ENCODE measurements at places on chromosomes 7 and 10.

GRCh38 chr7:14734839-14735321 lies 167.7 kb downstream of the DGKB start:
- DNase-seq = no peak

GRCh38 chr7:40850017-40850416 lies 715.2 kb downstream of the SUGCT start:
- no peak for DNase-seq

- DNase-seq = no peak
Measured at GRCh38 chr10:77940627-77941026, 14.1 kb upstream of the DLG5 start.

GRCh38 chr10:96585736-96586418 lies 935 bp downstream of the TM9SF3 start:
- no peak for DNase-seq

DNA sequence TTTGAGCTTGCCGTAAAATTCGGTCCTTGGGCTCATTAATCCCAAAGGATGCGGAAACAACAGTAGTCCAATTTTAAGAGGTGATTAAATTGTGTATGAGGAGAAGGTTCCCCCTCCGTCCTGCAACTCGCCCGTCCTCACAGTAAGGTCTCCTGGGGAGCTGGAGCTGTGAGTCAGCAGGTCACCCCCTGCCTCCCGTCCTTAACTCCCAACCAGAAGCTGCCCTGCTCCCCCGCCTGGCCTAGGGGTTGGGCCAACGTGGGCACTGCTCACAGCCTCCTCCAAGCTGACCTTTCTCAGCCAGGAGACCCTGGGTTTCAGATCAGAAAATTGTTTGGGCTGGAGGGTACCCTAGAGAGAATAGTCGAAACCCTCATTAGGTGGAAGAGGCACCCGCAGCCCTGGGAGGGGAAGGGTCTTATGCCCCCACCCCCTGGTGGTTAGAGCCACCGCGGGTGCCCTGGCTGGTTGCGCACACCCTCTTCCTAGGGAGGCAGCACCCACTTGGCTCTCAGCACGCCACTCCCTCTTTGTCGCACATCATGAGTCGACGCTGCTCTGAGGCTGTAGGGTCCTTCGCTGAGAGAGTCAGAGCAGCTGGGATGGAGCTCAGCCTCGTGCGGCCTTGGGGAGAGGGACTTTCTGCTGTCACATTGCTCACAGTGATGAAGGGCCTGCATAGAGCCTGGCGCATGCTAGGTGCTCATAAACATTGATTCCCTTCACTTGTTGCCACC lies 131.2 kb downstream of the TACC2 start:
- DNase-seq = no peak

DNA sequence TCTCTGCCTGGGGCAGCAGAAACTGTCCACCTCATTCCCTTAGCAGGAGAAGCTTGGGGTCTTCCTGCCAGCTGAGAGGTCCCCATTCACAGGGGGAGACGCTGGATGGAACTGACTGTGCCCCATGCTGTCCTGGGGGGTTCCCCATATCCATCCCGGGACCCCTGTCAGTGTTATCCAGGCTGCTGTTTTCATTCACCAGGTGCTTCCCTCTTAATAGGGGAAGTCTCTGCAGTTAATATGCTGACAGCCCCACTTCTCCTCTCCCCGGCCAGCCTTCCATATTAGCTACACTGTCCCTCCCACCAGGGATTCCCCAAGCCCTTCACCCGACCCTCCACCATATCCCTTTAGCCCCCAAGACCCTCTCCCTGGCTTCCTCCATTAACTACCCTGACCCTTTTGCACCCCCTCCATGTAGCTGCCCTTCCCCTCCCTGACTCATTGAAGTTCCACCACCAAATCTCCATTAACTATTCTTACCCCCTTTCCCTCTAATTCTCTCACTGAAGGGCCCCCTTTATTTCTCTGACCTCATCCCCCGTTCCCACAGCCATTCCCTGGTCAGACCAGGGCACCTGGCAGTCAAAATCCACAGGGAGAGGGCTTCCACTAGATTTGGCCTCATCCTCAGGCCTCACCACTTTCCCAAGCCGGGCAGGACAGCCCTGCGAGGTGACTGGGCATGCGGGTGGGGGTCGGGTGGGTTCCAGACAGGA lies 92.0 kb upstream of the PAX2 start:
- DNase-seq = no peak

DNA sequence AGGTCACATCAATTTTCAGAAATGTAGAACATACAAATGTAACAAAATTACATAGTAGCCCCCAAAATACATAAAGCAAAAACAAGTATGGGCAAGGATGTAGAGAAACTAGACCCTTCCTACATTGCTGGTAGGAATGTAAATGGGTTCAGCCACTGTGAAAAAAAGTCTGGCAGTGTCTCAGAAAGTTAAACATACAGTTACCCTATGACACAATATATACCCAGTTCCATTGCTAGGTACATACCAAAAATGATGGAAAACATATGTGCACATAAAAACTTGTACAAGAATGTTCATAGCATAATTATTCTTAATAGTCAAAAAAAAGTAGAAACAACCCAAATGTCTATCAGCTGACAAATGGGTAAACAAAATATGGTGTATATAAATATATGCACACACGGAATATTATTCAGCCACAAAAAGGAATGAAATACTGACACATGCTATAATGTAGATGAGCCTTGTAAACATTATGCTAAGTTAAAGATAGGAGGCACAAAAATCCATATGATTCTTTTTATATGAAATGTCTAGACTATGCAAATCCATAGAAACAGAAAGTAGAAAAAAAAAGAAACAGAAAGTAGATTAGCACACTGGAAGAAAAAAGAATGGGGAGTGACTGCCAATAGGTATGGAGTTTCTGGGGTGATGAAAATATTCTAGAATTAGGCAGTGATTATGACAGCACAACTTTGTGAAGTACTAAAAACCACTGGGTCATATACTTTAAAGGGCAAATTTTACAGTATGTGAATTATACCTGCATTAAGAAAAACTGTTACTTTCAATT lies 13.5 kb downstream of the HERPUD2 start:
- DNase-seq = no peak

DNA sequence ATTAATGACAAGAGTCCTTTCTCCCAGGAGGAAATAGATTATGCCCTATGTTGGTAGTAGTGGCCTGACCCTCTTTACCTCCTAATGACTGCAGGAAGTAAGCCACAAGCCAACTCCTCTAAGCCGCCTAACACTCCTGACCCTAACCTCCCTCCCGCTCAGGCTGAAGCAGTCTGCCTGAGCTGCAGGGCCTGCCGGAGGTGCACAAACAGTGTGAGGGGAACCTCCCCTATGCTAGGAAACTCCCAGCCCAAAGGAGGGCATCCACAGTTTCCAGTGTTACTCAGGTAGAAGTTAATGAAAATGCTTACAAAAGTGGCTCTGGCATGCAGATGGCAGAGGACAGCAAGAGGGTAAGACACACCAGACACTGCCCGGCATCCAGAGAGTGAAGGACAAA lies 294.4 kb upstream of the GALNT17 start:
- no peak for DNase-seq

- DNase-seq = no peak
Measured at GRCh38 chr10:103510791-103511752, 17.6 kb downstream of the NEURL1 start.

DNA sequence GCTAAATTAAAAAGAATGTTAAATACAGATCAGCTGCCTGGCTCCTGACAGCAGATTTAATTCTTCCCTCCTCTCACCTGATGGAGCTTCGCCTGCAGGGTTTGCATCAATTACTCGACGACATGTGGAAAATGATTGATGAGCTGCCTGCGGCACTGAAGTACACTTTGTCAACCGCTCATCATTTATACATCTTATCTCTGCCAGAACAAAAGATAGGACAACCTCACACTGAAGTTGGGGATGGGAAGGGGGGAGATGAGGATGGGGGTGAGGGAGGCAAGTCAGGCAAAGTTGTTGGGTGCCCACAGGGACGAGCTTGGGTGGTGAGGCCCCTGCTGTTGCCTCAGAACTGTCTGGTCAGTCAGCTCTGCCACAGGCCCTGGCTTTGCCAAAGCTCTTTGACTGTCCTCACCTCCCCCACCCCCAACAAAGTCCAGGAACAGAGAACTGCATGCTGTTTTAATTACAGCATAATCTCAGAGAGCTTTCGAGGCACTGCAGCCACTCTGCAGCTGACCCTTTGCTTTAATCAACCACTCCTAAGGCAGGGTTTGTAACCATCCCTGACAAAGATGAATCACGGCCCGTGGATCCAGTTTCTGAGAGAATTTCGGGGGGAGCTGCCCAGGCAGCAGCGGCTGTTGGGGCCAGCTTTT lies 702.3 kb downstream of the LRMDA start:
- no peak for DNase-seq

DNA sequence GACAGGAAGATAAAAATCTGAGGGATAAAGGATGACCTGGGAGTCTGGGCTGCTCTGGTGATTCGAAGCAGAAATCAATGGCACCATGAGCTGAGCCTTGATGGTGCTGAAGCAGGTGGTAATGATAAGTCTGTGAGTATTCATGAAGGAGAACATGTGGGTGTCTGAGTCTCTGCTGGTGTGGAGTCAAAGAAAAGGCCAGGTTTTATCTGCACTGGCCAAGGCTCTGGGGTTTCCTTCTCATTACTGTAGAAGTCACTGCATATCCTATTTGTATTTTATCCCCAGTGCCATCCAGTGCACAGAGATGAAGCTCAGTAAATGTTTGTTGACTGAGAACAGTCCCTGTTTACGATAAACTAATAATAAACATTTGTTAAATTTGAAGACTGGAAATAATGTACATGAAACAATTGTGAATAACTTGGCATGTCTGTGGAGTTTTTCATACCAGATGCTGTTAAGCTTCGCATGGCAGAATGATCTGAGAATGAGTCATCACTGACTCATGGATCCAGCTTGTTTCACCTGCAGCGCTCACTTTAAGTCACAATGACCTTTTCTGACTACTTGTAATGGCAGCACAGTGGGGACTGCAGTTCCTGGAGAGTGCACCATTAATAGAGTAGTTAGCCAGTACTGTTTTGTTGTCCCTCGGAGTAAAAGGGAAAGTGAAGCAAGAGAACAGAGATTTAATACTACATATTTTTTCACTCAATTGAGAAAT lies 538.5 kb downstream of the HTR7 start:
- peak; percentile 44 for DNase-seq

GRCh38 chr7:135253851-135254771 lies 20.5 kb downstream of the STRA8 start:
- DNase-seq = peak; percentile 42

DNA sequence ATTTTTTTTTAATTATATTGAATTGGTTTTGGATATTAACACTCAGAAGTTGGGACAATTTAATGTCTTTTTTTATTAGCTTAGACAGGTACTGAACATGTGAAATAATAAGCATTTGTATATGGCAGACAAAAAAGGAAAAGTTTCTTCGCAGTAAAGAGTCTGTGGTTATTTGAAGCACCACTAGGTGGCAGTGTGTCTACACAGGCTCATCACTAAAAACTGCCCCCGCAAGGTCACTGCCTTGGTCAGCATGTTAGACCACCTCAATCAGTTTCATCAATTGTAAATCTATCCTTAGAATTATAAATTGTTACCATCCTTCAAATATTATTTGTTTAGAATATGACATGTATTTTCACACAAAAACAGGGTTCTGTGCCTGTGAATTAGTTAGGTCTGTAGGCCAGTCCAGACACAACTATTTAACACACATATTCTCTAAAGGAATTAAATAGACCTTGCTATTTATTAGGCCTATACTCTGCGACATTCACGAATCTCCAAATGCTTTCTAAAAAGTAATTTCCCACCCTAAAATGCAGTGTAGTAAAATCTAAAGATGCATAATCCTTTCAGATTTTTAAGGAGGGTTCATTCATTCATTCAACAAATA lies 17.0 kb downstream of the PNLIPRP3 start:
- peak; percentile 5 for DNase-seq

DNA sequence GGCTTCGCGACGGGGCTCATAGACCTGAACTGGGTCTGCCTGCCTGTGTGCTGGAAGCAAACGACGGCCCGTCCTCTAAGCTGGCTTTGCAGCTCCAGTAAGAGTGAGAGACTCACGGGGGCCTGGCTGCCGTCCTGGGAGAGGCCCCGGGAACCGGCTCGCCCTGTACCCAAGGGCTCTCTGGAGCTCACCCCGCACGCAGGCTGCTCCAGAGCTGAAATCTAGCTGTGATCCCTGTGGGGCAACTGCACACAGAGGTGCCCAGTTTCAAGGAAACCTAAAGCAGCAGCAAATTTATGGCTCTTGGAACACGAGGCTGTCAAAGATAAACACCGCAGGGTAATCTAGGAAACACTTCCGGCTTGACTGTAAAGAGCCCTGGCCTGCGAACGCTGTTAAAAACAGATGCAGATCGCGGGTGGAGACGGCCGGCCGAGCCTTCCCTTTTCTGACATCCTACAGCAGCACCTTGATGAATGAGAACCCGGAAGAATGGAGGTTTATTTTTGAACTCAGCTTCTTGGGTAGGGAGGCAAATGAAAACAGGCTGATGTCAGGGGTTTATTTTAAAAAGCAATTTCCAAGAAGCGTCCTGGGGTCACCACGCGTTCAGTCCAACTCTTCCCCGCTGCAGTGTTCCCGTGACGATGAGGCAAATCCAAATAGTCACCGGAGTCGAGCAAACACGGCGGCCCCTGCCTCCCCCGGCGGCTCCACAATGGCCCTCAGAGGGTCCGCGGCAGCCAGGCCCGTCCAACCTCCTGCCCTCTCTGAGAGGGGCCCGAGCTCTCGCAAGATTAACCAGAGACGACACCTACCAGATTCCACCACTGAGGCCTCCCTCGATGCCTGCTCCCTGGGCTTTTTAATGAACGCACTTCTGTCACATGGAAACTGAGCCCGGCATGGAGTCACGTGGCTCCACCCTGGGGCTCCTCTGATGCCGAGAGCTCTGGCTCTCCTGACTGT lies 29.6 kb downstream of the AMZ1 start:
- DNase-seq = no peak

DNA sequence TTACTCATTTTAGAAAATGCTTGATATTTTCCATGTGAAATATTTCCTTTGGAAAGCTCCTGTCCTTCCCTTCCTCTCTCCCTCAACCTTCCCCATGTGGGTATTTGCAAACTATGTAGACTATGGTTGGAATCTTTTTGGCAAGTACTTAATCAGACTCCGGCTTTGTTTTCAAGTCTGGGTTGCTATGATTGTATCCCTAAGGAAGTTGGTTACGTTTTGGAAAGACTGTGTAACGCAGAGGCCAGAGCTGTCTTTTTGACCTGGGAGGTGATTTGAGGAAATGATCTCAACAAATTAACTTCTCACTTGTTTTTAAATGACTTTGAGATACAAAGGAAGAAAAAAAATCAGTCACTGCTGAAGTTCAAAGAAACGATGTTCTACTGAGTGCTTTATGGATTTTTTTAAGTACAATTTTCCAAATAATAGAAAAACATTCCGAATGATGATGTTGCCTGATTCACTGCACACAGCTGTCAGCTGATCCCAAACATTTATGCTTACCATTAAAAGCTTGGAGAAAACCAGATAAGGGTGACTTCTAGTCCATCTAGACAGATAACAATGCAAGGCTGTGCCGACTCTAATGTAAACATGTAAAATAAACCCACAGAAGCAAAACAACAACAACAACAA lies 145.5 kb upstream of the CELF2 start:
- peak; percentile 25 for DNase-seq

DNA sequence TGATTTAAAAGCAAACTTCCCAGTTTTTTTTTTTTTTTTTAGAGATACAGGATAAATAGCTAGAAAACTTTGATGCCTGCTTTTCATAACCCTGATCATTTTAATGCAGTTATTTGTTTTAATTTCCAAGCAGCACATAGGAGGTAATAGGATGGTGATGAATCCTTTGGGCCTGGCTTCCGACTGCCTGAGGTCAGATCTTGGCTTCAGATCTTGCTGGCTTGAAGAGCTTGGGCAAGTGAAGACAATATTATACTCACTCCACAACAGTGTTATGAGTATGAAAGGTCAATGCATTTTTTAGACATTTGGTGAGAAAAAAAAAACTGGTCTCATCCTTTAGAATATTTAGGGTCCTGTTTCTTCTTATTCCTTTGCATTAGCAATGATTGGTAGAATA lies 124.8 kb upstream of the PRKCQ start:
- DNase-seq = no peak
